Left renal pelvis (tissue), 4 donors: ENCODE measurements at places on chromosomes 3 and 15. TPM values are rescaled to one million over a fixed set of nuclear protein-coding genes. Genes with fewer than 3 reads are reported as not detected.

The CLCN2 gene
- polyA plus RNA-seq: 10.7 TPM

The SRGAP3 gene
- polyA plus RNA-seq: 19.3 TPM

The CLEC3B gene
- 27.0 TPM for polyA plus RNA-seq

The RETNLB gene
- polyA plus RNA-seq: not detected

DNA sequence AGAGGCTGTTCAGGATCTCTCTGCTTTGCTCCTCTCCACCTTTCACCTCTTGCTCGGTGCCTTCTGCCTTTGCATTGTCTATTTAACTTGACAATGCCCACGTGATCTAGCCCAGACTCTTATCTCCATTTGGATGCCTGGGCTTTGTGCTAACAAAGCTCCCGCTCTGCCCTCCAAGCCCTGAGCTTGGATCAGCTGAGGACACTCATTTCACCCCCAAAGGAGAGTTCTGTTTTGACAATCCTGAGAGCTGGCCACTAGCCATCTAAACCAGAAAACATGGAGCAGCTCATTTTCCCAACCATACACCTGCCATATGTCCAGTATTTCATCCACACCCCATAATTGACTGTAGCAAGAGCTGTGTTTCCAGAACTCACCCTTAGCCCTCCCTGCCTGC, 12.8 kb downstream of the GPR176 start:
- DNase-seq: no peak

- DNase-seq: no peak
These were observed 94.0 kb upstream of the LRRN1 start for GRCh38 chr3:3705090-3705775.

DNA sequence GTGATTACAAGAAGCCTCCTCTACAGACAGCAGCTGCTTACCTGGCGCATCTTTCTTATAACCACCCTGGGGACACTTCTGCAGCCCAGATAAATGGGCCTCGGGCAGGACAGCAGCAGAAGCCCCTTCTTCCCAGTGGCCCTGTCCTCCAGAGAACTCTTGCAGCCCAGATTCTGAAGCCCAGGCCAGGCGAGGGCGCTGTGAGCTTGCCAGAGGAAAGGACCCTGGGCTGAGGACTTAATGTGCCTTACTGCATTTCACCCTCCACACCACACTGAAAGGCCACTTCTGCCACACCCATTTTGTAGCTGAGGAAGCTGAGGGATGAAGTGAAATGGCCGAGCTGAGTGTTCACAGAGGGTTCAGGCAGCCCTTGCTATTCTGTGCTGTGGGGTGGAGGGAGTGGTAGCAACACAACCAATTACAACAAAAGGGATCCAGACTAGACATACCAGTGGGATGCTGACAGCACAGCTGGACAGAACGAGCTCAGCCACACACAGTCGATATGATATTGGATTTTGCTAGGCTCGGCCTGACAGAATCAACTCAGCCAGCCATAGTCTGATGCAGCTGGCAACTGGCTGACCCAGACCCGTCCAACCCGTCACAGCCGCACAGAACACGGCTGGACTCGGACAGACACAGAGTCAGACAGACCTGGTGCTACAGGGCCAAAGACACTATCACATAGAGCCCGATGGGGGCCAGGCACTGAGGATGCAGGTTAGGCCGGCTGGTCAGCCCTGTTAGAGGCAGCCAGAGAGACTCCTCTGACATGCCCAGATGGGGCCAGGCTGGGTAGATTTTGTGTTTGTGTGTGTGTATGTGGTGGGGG, 7.3 kb downstream of the ACOX2 start:
- DNase-seq: no peak

- DNase-seq: no peak
These were observed 1.6 kb downstream of the CYP11A1 start for GRCh38 chr15:74365598-74366445.

GRCh38 chr3:102180280-102180931, 254.4 kb upstream of the ZPLD1 start:
- DNase-seq: no peak

- no peak for DNase-seq
These were observed 179.2 kb downstream of the LSAMP start for GRCh38 chr3:116265976-116266584.

GRCh38 chr15:78256044-78256437, 8.3 kb upstream of the DNAJA4 start:
- no peak for DNase-seq

DNA sequence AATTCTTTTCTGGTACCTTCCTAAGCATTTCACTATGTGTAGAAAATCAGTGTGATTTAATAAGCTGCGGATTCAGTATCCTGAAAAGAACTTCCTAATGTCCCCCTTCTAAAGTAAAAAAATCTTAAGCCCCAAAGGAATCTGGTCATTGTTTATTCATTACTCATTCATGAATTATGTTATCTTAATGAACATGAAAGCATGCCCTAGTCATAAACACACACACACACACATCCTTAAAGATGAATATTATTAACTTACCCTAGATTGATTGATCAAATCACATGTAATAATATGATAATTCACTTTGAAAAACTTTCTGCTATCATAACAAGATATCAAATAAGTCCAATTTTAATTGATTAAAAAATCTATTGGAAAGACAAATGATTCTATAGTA, 96.4 kb upstream of the BFSP2 start:
- DNase-seq: no peak

GRCh38 chr3:162738784-162739183, 1242.2 kb downstream of the OTOL1 start:
- no peak for DNase-seq
